ENCODE measurements at places on chromosomes 2 and 18.

DNA sequence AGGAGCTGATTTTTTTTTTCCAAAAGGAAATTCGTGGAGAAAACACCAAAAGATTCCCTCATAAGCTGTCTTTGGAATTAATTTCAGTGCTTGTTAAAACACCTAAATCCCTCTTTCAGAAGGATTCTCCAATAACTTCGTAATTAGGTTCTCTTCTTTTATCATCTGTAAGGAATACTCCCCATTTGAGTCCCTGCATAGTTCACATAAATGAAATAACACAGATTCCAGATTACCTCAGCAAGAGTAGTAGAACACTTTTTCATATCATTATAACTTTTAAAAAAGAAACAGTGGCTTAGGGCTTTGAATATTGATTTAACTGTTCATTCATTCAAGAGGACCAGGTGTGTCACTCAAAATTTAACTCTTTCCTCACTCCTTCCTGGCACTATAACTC, 55.5 kb downstream of the ARHGAP28 start:
- no peak for DNase-seq

GRCh38 chr2:64212346-64212745, 68.1 kb upstream of the PELI1 start:
- no peak for DNase-seq

DNA sequence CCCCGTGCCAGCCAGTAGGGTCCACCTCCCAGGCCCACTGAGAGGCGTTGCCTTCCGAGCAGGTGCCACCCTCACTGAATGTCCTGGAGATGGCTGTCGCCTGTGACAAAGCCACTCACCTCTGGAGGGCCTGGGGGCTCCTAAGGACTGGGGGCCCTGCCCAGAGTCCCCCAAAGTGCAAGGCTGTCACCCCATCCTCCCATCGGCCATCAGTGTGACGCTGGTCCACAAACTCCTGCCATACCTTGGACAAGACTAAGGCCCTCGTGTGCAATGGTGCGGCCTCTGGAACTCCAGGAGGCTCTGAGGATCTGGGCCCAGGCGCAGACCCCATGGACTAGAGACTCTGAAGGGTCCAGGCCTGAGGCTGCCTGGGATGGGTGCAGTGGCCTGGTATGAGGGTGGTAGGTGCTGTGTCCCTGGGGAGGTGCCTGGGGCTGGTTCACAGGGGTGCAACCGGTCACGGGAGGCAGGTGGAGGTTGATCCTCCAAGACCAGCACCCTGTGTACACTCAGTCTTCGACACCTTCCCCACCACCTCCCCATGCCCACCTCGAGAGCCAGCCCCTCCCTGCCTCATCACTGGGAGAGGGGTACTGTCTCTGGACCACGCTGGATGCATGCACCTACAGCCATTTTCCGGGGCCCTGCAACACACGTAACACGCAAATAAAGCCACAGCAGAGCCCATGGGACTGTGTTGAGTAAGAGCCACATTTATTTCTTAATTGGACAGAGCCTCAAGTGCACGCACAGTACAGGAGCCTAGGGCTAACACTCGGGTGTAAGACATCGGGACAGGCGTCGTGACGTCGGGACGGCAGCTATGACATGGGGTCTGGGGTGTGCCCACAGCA, 21.6 kb downstream of the AQP12A start:
- DNase-seq = no peak

DNA sequence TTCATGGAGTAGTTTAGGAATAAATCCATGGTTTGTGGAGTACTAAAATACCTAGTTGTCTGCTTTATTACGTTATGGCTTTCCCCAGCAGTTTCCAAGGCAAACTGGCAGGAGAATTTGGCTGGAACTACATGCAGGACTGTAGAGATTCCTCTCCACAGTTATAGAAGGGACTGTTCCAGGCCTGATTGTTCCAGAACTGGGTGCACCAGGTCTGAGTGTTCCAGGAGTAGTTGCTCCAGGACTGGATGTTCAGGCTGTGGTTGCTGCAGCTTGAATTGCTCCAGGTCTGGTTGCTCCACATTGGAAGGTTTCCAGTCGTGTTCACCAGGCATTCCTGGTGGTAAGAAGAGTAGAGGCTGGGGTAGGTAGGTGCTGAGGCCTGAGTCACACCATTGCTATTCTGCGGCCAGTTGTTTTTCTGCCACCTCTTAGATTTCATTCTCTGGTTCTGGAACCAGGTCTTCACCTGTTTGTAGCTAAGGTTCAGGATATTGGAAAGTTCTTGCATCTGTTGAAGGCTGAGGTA, 28.1 kb downstream of the SGPP2 start:
- no peak for DNase-seq

DNA sequence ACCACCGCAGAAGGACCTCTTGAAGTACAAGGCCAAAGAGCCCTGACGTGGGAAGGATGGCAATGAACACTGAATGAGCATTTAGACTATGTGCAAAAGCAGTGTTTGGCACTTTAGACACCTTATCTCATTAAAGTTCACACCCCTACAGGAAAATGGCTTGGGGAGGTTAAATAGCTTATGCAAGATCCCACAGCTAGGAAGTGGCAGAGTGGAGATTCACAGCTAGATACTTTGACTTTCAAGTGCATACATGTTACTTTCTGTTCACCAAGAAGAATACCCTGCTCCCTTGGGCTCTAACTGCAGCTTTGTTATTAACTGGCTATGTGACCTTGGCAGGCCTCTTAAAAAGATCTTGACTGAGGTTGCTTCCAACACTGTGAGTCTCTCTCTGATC, 58.2 kb downstream of the ICOS start:
- no peak for DNase-seq

GRCh38 chr2:100742277-100743254, 77.4 kb upstream of the NPAS2 start:
- no peak for DNase-seq

- no peak for DNase-seq
These were observed 180.2 kb downstream of the OSR1 start for GRCh38 chr2:19178175-19178574.

- DNase-seq = no peak
These were observed 182.7 kb downstream of the MYO3B start for GRCh38 chr2:170360546-170361089.

Data from stimulated activated CD4-positive, alpha-beta T cell treated with anti-CD3 and anti-CD28 coated beads, Interleukin-1b, Interleukin-23, amount 100 ng/mL, for 24 hours (primary cell).